ENCODE measurements at places on chromosomes 12 and 14.

- DNase-seq = no peak
Observed at GRCh38 chr12:68959143-68959858, 26.3 kb upstream of the CPM start.

- peak; percentile 78 for DNase-seq
Observed at GRCh38 chr12:12376646-12377448, 20.0 kb downstream of the BORCS5 start.

- peak; percentile 89 for DNase-seq
Observed at GRCh38 chr14:78836777-78837176, 666.6 kb downstream of the NRXN3 start.

- no peak for DNase-seq
Observed at GRCh38 chr14:39472078-39472477, 39.8 kb upstream of the FBXO33 start.

- DNase-seq = no peak
Observed at GRCh38 chr12:109600481-109600880, 26.9 kb downstream of the MVK start.

- DNase-seq = no peak
Observed at GRCh38 chr14:69214393-69214792, 23.1 kb downstream of the EXD2 start.

- DNase-seq = no peak
Observed at GRCh38 chr12:49403971-49404450, 36.7 kb downstream of the SPATS2 start.

DNA sequence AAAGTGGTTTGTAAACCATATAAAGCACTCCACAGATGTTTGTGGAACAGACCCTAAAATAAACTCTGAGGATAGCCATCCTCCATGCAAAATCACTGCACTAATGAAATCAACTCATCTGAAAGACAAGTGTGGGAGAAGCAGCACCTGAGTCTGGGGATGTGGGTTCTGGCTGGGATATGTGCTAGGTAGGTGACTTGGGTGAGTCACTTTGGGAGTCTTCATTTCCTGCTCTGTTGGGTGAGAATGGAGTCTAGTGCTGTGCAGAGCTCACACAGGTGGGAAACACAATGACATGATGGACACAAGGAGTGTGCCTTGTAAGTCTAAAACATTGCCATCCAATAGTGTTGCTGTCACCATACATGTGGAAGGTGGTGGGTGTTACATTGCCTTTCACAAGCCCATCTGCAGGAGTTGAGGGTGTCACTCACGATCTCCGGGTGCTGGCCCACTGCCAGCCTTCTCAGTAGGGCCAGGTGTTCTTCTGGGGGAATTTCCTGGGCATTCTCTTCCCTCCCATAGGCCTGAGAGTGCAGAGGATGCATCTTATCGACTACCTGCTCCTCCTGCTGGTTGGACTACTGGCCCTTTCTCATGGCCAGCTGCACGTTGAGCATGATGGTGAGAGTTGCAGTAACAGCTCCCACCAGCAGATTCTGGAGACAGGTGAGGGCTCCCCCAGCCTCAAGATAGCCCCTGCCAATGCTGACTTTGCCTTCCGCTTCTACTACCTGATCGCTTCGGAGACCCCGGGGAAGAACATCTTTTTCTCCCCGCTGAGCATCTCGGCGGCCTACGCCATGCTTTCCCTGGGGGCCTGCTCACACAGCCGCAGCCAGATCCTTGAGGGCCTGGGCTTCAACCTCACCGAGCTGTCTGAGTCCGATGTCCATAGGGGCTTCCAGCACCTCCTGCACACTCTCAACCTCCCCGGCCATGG lies 2.0 kb downstream of the SERPINA4 start:
- no peak for DNase-seq

DNA sequence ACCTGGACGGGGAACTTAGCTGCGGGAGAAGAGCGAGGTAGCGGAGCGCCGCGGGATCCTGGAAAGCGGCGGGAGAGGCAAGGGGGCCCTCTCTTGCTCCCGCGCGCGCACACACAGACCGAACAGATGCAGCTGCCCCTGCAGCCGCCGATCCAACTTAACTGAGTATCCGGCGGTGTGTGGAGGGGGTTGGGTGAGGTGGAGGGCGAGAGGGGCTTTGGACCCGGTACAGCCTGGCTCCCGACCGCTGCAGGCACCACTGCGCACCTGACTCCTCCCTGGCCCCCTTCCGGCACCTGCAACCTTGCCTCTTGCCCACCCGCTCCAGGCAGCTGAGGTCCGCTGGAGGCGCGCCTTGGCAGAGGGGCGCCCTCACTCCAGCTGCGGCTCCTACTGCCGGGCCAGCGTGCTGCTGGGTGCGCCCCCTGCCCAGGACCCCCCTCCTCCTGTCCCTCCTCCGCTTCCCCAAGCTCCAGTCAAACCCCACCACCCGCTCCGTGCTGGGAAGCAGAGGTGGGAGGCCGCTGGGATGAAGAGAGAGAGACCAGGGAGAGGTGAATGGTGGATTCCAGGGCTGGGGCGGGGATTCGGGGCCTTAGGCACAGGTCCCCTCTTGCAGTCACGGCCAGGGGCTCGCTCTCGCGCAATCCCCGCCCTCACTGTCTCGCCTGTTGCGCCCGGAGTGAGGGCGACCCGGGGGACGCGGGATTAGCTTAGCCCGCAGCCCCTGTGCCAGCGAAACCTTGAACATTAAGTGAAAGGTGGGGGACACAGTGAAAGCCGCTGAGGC lies 2.6 kb downstream of the DIO3 start:
- DNase-seq = no peak

GRCh38 chr14:106062502-106063272 lies 536.3 kb downstream of the TMEM121 start:
- no peak for DNase-seq

- no peak for DNase-seq
Observed at GRCh38 chr14:63468294-63468693, 74.9 kb downstream of the PPP2R5E start.

- peak; percentile 29 for DNase-seq
Observed at GRCh38 chr12:33605757-33606156, 166.1 kb upstream of the SYT10 start.

DNA sequence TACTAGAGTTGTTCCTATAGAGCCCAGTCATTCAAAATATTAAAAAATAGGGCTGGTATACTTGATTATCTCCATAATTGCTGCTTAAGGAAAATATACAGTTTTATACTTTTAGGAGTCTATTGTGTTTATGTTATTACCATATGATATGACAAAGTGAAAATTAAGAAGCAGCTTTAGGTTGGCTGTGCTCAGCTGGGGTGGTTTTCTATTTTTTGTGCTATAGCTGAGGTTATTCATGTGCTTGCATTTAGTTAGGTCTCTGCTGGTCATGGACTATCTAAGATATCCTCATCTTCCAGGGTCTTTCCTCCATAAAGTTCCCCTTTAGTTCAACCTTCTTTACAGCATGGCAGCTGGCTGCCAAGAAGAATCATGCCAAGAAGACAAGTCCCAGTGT lies 13.6 kb upstream of the LMO3 start:
- DNase-seq = no peak

DNA sequence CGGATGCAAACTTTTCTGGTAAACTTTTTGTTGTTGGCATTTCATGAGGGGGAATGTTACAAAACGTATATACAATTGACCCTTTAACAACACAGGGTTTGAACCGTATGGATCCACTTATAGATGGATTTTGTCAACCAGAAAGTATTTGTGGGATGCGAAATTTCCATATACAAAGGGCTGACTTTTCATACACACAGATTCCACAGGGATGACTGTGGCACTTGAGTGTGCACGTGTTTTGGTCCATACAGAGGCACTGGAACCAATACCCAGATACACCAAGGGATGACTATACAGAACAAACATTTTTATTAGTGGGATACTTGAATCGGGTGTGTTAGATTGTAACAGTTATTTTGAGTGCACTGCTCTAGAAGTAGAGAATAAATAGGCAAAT lies 29.8 kb upstream of the CCT2 start:
- DNase-seq = no peak

GRCh38 chr14:104881369-104881979 lies 16.4 kb downstream of the CEP170B start:
- DNase-seq = peak; percentile 10

DNA sequence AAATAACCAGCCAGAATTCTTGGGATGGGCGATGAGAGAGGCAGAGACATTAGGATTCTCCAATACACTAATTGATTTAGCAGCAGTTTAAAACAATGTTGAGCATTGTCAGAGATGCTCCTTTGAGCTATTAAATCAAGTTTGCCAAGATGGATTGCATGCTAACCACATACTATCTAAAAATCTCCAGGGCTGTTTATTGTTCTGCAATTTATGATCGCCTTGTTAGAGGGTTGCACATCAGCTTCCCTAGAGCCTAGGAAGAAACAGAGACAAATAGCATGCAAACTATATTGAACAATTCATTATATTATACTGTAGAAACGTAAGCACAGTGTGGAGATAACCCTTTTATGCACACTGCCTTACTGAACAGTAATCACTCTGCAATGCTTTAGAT lies 599.9 kb downstream of the SOX5 start:
- DNase-seq = no peak

- DNase-seq = no peak
Observed at GRCh38 chr14:104339361-104339760, 201.0 kb downstream of the KIF26A start.

GRCh38 chr12:69066492-69067373 lies 133.8 kb upstream of the CPM start:
- DNase-seq = no peak

- peak; percentile 88 for DNase-seq
Observed at GRCh38 chr12:5945071-5946008, at the start of gene ANO2. Gene ANO2 (minus strand): TSS chr12:5945259. CDS start chr12:5945217, 42 bp downstream.

- DNase-seq = no peak
Observed at GRCh38 chr12:116620124-116620491, 60.9 kb downstream of the MAP1LC3B2 start.

GRCh38 chr14:26370115-26370514 lies 227.7 kb downstream of the NOVA1 start:
- DNase-seq = peak; percentile 14

DNA sequence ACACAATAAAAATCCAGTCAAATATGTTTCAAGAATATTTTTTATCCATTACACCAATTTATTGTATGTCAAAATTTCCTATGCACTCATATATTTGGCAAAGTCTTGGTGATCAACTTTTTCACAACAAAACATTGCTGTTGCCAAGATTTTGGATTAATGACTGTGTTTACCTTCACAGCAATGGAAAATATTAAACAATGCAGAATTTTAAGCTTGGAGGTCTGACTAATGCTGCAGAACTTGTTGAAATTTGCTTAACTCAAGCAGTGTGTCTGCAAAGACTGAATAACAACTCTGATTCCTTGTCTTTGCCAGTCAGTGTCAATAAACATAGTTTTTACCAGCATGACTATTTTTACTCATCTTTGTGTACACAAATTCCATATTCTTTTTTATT lies 336.4 kb downstream of the CCER1 start:
- no peak for DNase-seq

DNA sequence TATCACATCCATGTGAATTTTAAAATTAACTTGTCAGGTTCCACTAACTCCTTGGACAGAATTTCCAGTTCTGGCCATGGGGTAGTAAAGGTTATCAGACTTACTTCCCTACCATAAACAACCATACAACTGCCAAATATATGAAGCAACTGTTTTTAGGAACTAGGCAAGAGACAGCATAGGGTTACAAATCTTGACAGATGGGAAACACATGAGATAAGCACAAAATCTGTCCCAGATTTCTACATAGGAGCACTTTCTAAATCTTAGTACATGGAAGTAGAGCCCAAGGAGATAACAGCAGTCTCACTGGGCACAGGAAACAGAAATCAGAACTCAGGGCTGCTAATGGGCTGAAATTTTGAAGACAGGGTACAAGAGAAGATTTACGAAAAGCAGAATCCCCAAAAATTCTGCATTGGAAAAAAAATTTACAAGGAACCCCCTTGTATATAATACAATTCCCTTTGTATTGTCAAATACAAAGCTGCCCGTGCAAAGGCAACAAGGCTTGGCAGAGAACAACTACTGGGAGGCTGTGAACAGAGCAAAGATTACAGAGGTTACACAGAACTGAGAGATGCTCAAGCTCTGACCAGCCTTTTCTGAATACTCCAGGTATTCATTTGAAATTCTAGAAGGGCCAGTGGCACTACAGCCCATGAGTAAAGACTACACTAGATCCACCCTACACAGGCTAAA lies 43.2 kb downstream of the GALNT4 start:
- DNase-seq = no peak

DNA sequence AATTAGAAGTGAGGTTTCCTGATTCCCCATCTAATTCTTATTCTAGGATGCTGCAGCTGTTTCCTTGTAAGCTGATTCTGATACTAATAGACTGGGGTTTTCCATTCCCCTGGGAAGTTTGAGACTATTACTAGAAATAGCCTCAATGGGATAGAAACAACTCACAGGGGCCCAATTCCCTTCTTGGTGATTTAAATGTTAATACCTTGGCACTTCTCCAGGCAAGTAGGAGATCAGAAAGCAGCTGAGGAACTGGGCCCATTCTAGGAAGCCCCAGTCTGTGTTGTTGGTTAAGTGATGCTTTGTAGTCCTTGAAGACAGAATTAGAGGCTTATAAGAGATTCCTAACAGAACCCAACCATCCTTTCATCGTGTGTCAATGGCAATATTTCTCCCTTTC lies 407.0 kb upstream of the SEL1L start:
- DNase-seq = no peak
